ENCODE measurements at places on chromosomes 7 and 10. TPM values are rescaled to one million over a fixed set of nuclear protein-coding genes. Genes with fewer than 3 reads are reported as not detected.

- DNase-seq, result no peak
These were observed 49.3 kb downstream of the PNLIPRP2 start for GRCh38 chr10:116669832-116670644.

The MMRN2 gene
- 27.5 TPM for polyA plus RNA-seq

- DNase-seq, result no peak
These were observed 72.2 kb downstream of the TBXAS1 start for GRCh38 chr7:139901056-139901795.

- no peak for DNase-seq
These were observed 31.2 kb downstream of the DYNC2I1 start for GRCh38 chr7:158887594-158887993.

- no peak for DNase-seq
These were observed 80.1 kb downstream of the THSD7A start for GRCh38 chr7:11751807-11752389.

The C10orf53 gene
- not detected for polyA plus RNA-seq

- DNase-seq, result no peak
These were observed 285.7 kb downstream of the FGFR2 start for GRCh38 chr10:121312587-121312986.

GRCh38 chr7:25704413-25704812 is 447.6 kb upstream of the NFE2L3 start:
- no peak for DNase-seq

DNA sequence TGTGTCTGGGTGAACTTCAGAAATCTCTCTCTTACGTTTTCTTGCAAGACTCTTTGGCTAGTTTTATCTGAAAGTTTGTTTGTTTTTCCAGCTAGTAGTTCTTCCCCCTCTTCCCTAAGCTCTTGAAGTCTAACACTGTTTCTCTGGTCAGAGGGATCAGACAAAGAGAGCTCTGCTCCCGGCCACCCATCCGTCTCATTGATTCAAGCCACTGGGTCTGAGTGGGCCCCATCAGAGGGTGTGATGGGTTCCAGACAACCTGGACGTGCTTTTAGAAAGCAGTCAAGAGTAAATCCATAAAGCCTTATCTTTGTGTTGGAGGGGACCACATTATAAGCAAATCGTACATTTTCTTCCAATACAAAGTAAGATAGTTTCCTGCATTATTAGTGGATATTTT is 242.6 kb upstream of the C7orf33 start:
- no peak for DNase-seq

DNA sequence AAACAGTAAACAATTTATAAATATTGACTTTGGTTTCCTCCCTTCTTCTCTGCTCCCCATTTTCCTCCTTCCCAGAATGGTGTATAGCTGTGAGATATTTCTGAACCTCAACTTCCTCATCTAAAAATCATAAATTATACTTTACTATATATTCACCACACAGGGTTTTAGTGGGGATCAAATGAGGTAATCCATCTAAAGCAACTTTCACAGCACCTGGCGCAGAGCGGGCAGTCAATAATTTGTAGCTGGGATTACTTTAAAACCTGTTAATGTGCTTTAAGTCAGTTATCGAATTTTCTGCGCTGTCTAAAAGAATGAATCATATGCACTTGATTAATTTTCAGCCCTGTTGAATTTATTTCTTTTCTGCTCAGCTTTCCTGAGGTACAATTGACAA is 172.7 kb downstream of the PTEN start:
- DNase-seq, result no peak

GRCh38 chr7:97346349-97346748 is 228.9 kb downstream of the SDHAF3 start:
- DNase-seq, result no peak

The CLEC5A gene
- 0.65 TPM for polyA plus RNA-seq

The TFPI2 gene
- 14.4 TPM for polyA plus RNA-seq

- no peak for DNase-seq
These were observed 4.4 kb downstream of the SLC12A9 start for GRCh38 chr7:100856871-100857282.

DNA sequence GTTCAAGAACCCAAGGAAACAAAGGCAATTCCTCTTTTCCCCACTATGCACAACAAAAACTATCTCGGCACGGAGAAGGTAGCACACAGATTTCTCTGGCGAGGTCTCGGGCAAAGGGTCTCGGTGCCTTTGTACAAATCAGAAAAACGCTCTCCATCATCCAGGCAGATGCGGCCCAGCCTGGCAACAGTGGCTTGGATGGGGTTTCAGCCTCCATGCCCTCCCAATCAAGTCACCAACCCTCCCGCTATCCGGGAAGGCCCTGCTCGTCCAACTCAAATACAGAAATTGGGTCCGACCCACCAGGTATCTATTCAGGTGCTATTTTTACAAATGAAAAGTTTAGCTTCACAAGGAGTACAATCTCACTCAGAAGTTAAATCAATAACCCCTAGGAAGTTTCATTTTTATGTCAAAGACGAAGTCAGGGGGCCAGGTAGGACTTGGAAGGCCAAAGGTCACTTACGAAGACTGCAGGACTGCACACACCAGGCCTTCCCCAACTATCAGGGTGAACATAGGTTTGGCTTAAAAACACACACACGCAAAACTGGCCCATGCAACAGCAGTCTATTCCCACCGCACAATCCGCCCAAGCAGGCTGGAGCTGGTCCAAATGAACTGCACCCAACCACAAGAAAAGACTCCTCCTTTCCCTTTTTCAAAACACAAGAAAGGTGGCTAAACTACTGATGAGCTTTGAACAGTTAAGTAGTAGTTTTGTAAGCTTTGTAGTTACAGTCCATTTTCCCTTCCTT is 43.0 kb downstream of the GNA12 start:
- DNase-seq, result no peak

DNA sequence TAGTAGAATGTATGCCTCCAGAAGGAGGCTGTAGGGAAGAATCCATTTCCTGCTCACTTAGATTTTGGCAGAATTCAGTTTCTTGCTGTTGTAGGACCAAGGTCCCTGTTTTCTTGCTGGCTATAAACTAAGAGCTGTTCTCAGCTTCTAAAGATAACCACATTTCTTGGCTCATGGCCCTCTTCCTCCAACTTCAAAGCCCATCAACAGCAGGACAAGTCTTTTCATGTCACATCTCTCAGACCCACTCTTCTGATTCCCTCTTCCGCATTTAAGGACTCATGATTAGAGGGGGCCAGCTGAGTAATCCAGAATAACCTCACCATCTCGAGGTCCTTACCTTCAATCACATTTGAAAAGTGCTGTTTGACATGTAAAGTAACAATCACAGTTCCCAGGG is 8.2 kb upstream of the LSM8 start:
- DNase-seq, result no peak

The GFRA1 gene
- polyA plus RNA-seq, result 23.2 TPM

The IFIT5 gene
- polyA plus RNA-seq, result 18.1 TPM

DNA sequence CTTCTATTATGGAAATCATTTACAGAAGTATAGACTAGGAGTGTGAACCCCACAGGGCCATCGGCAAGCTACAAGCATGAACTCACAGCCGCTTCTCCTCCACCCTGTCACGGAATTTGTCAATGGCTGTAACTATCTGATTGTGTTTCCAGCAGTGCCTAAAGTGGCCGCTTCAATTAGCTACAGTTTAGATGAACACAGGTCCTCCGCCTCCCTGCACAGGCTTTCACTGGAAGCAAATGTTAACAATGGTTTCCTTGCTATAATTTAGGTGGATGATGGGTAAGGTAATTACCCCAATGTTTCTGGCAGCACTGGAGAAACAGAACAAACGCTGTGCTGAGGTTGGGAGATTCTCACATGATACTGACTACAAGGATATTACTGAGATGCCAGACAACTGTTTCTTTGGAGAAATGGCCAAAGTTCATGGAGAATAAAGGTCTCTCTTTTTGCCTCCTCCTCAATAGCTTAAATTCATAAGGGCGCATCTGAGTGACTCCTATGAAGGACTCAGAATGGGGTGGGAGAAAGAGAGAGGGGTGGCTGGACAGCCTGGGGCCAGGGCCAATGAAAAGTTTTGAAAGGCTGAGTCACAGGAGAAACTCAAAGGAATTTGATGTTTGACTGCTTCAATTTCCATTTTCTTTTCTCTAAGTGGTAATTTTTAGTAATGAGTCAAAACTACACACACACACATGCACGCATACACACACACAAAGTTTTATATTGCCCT is 78.9 kb downstream of the SVIL start:
- no peak for DNase-seq

DNA sequence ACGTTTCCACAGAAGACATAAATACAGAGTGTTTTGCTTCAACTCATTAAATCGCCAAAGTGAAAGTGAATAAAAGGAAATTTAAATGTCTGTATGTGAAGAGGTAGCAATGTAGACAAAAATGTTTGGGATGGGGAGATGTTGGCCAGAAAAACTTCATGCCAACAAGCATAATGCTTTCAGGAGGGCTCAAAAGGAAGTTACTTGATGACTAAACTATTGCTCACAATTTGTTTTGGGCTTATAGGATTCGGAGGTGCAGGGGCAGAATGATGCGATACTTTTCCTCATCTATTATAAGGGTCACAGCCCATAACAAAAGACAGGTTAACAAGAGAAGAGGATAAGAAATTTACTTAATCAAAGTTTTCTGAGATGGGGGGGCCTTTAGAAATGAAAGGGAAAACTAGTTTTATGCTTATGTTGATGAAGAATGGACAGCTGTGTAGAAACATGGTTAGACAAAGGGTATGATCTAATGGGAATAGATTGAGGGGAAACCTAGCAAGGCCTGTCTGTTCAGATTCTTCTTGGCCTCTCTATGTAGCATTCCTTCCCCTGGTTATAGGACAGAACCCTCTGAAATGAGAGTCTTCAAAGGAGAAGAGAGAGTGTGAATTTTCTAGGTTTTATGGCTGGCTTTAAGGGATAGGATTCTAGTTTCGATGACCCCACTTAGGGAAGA is 898.6 kb downstream of the LRMDA start:
- DNase-seq, result no peak

The ARMC10 gene
- polyA plus RNA-seq, result 50.0 TPM

The FANK1 gene
- polyA plus RNA-seq, result 8.0 TPM

The ANKRD30A gene
- polyA plus RNA-seq, result 0.03 TPM

The CHST15 gene
- polyA plus RNA-seq, result 19.7 TPM

GRCh38 chr10:125691160-125691981 is 8.4 kb upstream of the TEX36 start:
- DNase-seq, result no peak

The TEX36 gene
- polyA plus RNA-seq, result not detected

- no peak for DNase-seq
These were observed at the start of gene RPA3 for GRCh38 chr7:7718492-7718891. Gene RPA3 (minus strand): TSS chr7:7718607. CDS start chr7:7640418, 78,189 bp downstream.
